ENCODE measurements at places on chromosomes 5 and 9.

DNA sequence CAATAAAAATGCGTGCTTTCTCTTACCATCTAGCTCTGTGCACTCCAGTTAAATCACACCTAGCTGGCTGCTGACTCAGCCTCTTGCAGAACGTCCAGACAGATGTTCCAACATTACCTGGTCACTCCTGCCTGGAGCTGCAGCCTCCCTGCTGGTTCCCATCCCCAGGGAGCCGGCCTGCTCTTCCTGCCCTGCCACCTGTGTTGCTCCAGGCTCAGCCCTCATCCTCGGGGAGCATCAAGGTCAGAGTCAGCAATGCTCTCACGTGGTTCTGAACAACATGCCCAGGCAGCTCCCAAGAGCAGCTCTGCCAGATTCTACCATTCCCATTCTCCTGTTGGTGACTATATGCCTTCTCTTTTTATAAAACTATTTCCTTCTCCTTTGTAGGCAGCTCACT lies 81.3 kb downstream of the GADD45G start:
- DNase-seq = no peak

GRCh38 chr5:85533341-85534047 lies 1084.2 kb upstream of the COX7C start:
- DNase-seq = no peak

GRCh38 chr5:150123542-150123941 lies 32.1 kb downstream of the PDGFRB start:
- peak; percentile 7 for DNase-seq

- no peak for DNase-seq
These were observed 354.6 kb downstream of the BNC2 start for GRCh38 chr9:16515879-16516301.

DNA sequence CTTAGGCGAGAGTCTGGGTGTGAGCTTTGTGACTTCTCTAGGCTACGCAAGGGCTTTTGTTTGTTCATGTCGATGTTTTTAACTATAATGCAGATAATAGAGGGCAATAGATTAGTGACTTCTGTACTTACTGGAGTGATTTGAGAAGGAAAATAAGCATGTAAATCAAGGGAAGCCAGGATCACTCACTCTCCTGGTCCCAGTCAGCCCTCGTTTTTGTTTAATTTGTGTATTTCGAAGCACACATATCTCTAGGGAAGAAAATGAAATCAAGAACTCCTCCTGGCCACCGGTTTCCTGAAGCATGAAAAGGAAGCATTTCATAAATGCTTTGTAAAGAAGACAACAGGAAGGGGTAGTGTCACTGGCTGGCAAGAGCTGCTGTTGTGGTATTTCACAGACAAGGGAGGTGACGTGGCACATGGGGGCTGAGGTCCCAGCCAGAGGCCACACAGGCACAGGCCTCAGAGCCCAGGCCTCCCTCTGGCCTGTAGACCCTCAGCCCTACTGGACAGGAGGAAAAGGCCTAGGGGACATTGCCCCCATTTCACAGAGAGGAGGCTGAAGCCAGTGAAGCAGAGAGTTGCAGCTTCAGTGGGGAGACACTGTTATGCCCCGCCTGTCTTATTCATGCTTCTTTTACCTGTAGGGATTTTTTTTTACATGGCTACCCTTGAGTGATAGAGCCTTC lies 34.1 kb downstream of the IRF1 start:
- peak; percentile 83 for DNase-seq

GRCh38 chr5:133977161-133977787 lies 8.8 kb upstream of the C5orf15 start:
- DNase-seq = no peak

- DNase-seq = no peak
These were observed 187.5 kb downstream of the MED10 start for GRCh38 chr5:6190838-6191237.

GRCh38 chr5:171315386-171315891 lies 6.4 kb downstream of the TLX3 start:
- DNase-seq = no peak

DNA sequence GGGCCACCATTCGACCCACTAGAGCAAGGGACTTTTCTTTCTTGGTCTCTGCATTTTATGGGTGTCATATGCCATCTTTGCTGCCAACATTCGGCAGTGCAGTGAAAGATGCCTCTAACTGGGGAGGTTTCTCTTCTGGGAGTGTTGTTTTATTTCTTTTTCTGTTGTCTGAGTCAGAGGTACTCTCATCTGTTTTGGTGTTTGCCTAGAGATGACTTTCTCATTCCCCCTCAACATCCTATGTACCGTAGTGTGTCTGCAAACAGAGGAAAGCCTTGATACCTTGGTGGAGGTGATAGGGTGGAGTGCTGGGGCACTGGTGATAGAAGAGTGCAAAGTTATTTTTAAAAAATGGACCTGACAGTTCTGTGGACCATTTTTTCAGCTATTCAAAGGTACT lies 182.1 kb downstream of the ARHGAP26 start:
- DNase-seq = no peak

- no peak for DNase-seq
These were observed 235.3 kb upstream of the HAPLN1 start for GRCh38 chr5:83955916-83956315.

DNA sequence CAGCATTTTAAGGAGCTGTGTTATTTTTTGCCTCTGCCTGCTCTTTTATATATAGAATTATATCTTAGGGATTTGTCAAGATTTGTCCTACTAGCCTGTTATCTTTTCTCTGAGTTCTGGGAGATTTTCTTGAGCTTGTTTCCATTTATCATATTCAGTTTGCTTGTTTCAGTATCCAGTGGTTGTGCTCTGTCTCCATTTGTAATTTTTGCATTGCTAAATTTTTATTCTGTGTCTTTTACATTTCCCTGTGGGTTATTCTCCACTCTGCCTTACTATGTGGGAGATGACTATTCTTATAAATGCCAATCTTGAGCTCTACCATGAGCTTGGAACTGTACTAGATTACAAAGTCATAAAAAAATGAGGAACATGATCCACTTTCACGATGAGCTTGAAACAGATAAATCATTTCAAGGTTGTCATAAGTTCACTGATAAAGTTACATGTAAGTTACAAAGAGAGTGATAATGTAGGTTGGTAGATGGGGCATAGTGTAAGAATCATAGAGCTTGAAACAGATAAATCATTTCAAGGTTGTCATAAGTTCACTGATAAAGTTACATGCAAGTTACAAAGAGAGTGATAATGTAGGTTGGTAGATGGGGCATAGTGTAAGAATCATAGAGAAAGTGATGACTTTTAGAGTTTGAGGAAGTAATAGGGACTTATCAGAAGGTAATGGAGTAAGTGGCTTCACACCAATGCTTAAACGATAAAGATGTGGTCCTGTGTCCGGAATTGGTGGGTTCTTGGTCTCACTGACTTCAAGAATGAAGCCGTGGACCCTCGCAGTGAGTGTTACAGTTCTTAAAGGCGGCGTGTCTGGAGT lies 287.3 kb downstream of the ADGRV1 start:
- no peak for DNase-seq

Data from CD4-positive, alpha-beta T cell treated with Interleukin-4 for 1 hour (primary cell).